ENCODE measurements at places on chromosomes 3 and 15.

- DNase-seq: no peak
These were observed 5.4 kb downstream of the VIPR1 start for GRCh38 chr3:42507761-42508335.

DNA sequence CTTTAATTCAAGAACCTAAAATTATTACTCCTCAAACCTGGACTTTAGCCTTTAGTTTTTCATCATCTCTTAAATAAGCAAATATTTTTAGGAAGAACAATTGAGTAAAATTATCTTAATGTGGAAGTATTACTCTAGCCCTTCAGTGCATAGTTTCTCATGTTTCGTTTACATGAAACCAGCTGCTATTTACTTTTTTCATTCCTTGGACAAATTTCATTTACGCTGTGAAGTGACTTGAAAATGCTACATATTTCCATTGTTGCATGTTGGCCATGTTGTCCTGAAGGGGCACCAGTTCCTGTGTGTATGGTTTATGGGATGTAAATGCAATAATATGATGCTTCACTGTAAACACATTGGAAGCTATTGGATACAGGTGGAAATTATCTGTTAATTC is 49.9 kb downstream of the SLC25A26 start:
- DNase-seq: peak; percentile 87

DNA sequence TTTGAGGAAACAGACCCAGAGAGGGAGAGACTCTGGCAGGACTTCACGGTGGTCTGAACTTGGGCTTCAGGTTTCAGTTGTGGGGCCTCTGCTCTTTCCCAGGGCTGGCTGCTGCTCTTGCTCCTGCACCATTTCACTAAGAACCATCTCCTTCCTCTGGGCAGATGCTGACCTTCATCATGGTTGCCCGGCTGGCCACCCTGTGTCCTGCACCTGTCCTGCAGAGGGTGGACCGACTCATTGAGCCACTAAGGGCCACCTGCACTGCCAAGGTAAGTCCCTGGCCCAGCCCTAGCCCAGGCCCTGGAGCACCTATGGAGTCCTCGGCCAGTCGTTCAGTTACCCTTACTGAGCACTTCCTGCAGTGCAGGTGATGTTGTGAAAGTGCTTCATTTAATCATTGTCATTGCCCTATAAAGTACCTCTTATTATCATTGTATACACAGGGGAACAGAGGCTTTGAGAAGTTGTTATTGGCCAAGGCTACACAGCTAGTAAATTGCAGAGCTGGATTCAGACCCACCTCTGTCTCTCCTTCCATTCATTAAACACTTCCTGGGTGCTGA is 10.0 kb downstream of the RPL32 start:
- DNase-seq: no peak

- no peak for DNase-seq
These were observed 147.7 kb downstream of the SMAD6 start for GRCh38 chr15:66849746-66850077.

DNA sequence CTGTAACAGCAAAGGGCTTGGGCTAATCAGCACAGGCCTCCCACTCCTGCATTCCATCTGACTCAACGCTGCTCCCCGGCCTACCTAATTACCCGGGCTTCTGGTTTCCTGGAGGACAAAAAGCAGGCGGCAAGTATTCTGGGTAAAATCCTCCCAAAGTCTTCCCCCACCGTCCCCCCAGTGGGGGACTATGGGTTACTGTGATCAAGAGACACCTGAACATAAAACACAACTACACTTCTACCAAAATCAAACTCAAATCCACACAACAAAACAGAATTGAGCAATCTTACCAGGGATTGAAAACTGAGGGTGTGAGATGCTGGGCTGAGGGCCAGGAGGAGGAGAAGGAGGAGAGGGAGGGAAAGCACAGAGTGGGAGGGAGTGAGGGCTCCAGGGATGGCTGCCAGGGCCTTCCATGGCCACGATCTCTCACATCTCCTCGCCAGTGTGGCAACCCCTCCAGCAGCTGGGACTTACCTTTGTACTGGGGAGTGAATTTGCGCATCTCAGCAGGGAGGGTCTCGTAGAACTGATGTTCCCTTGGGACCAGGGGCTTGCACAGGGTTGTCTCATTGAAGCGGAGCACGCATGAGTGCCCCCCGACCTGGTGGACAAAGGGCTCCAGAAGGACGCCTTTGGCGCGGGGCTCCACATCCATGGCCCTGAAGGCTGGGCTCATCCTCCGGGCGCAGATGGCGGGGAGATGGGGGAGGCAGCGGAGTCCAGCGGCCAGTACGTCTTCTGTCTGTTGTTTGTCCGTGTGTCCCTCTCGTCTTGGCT is 9.1 kb upstream of the NCKIPSD start:
- DNase-seq: peak; percentile 91

DNA sequence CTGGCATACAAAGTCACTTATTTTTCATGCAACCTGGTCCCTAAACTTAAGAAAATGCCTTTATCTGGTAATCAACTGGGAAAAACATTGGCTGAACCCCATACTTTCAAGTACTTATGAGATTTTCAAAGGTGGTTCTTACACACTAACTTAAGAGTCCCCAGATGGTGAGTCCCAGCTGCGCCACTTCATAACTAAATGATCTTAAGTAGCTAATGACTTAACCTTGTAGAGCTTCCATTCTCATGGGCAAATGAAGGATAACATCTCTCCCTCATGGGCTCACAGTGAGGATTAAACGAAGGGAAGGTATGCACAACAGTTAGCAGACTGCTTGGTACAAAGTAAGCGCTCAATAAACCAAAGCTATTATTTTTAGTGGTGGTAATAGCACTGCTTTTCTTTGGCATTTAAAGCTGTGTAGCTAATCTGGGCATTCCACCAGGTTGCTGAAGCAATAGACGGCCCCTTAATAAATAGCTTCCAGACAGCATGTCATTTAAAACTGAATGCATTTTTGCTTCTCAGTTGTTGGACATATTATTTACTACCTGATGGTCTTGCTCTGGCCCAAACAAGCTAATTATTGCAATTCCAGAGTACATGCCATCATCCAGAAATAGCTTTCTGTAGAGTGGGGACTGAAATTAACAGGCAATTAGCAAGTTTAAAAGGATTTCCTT is 55.4 kb downstream of the LIPC start:
- DNase-seq: no peak

- DNase-seq: peak; percentile 34
These were observed 5.2 kb upstream of the SEMA3B start for GRCh38 chr3:50263478-50264382.

GRCh38 chr3:193885832-193886231 is 250.1 kb upstream of the HES1 start:
- no peak for DNase-seq

DNA sequence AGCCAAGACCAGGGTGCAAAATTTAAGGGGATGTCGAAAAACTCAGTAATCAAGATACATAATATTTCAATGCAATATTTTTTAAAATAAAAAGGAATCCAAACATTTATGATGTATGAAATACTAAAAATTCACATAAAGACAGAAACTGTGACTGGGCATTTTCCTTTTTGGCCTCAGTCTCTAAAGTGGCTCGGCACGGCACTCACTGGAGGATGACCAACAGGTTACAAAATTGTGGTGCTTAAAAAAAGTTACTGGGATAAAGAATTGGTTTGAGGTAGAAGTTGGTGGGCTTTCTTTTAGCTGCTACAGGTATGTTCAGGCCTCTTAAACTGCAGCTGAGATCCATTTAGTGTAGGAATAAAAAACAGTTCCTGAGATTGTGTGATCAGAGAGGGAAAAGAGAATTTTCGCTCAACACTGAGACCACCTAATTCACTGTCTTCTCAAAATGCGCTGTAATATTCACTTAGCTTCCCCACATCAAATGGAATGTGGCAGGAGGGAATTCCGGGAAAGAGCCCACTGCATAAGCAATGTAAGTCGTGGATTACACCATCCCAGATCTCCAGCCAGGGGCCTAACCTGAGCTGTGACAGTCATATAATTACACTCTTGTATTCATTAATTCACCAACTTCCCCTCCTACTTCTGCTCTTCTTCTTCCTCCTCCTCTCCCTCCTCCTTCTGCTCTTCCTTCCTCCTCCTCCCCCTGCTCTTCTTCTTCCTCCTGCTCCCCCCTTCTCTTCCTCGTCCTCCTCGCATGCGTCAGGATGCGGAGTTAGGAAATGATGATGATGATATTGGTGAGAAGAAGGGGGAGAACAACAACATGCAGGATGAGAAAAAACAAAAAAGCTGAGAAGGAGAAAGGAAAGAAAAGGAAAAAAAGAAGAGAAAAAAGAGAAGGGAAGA is 45.9 kb downstream of the HES1 start:
- DNase-seq: peak; percentile 24

DNA sequence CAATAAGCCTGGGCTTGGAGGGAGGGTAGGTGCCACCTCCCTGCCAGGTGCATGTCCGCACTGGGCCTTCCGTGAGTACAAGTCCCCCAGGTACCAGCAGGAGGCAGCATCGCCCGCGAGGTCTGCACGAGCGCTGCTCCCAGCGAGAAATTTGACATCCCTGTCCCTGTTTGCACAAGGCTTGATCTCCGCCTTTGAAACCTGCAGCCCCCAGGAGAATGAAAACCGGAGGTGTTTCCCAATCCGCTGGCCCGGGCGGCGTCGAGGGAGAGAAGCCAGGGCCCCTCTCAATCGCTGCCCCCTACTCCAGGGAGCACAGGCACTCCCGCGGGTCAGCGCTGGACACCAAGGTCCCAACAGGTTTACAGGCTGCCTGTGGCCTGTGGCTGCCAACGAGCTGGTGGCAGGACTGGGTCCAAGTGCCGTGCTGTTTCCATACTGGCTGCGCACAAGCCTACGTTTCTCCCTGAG is 961 bp downstream of the HAPLN3 start:
- DNase-seq: peak; percentile 42

- DNase-seq: peak; percentile 45
These were observed 66.5 kb downstream of the CTNNB1 start for GRCh38 chr3:41265823-41266273.

- no peak for DNase-seq
These were observed 89.4 kb downstream of the EFL1 start for GRCh38 chr15:82173108-82173507.

- DNase-seq: no peak
These were observed 20.8 kb downstream of the ATP13A3 start for GRCh38 chr3:194465920-194466570.

DNA sequence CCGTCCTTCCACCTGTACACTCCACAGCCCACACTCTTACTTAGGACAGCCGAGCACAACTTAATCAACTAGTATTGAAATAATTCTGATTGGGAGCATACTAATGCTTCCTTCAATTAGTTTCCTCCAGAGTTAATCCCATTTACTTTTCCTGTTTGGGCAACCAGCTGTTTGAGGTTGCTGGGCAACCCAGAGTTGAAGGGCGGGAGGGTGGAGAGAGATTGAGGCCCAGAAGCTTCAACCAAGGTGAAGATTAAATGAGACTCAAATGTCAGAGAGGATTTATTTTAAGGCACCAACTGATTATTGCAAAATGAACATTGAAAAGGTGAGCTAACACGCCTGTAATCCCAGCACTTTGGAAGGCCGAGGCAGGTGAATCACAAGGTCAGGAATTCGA is 428.5 kb upstream of the SEMA6D start:
- no peak for DNase-seq

DNA sequence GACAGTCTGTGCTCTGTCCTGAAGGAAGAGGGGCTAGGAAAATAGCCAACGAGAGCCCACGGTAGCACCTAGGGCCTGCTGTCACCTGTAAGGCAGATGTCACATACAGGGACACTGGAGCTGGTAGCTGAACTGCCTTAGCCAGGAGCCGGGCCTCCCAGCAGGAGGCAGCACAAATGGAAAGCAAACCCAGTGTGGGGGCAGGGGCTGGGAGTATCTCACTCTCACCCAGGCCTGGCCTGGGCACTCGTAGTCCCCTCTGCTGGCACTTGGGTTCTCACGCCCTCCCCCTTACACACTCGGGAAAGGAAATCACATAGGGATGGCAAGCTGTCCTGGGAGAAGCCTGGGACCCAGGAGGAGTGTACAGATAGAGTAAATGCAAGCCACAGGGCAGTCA is 173.1 kb upstream of the CHRNA7 start:
- DNase-seq: no peak

- no peak for DNase-seq
These were observed 92.1 kb downstream of the MOBP start for GRCh38 chr3:39559543-39559942.

DNA sequence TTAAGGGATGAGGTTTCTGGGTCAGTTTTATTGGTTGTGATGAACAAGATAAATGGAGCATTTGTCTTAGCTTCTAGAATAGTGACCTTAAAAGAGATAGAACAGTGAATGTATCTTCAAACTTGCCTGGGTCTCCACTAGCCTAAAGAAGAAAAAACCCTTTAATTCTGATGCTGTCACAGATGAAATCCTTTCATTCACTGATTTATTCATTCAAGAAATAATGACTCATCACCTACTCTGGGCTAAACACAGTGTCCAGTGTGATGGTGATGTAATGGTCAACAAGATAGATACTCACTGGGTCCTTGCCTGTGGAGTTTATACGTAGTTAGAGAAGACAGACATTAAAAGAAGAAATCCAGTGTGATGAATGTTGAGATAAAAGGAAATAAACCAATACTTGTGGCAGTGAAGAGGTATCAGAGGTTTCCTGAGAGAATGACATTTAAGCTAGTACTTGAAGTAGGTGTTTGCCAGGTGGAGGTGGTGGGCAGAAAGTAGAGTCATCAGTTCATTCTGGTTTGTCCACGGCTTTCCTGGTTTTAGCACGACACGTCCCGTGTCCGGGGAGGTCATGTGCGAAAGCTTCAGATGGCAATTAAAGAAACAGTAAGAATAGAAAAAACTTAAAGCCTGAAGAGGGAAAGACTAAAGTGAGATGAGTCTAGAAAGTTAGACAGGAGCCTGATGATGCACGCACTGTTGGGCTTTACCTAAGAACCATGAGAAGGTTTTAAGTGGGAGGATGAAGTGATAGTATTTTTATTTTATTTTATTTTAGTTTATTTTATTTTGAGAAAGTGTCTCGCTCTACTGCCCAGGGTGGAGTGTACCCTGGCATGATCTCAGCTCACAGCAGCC is 18.5 kb downstream of the PAK2 start:
- no peak for DNase-seq

GRCh38 chr3:124741027-124741426 is 10.8 kb downstream of the UMPS start:
- no peak for DNase-seq

DNA sequence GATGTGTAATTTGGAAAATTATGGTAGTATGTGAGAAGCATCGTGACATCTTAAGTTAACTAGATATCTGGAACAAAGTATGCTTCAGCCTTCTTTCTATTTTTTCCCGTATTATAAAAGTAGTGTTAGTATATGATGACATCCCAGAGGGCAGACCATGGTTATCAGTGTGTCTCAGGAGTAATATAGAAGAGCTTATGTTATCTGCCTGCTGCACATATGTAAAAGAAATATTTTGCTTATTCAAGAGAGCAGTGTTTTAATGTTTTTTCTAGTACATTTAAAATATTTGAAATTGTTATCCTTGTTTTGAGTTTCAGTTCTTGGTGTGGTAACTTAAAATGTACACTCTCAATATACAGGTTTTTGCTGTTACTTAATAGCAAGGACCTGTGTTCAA is 24.1 kb downstream of the PLCL2 start:
- DNase-seq: no peak

DNA sequence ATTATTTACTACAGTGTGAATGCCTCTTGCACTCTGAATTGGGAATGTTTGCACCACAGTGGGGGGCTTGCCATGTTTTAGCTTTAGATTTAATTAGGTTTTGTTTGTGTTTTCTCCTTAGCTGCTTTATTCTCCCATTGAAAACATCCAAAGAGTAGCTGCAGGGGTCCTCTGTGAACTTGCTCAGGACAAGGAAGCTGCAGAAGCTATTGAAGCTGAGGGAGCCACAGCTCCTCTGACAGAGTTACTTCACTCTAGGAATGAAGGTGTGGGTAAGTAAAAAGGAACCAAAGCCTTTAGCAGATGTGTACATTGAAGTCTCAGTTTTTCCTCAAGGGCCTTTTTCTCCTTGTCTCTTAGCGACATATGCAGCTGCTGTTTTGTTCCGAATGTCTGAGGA is 36.9 kb downstream of the CTNNB1 start:
- no peak for DNase-seq

GRCh38 chr3:47573190-47574172 is 5.2 kb downstream of the CSPG5 start:
- no peak for DNase-seq

All from lung (tissue), 17 donors.